ENCODE measurements at places on chromosomes 1 and 21. TPM values are rescaled to one million over a fixed set of nuclear protein-coding genes. Genes with fewer than 3 reads are reported as not detected.

GRCh38 chr1:27099135-27099586, 55.8 kb downstream of the SLC9A1 start:
- peak overlapping the region; percentile 7 for H3K27ac ChIP-seq
- peaks cover 21% of the 10 kb centered on the region for H3K4me1 ChIP-seq
- no peaks in the 10 kb centered on the region for H3K27me3 ChIP-seq

GRCh38 chr1:156203331-156203730, 9.4 kb downstream of the SLC25A44 start:
- H3K4me3 ChIP-seq: no peak overlapping the region
- H3K27ac ChIP-seq: no peak overlapping the region
- H3K27me3 ChIP-seq: no peaks in the 10 kb centered on the region
- H3K36me3 ChIP-seq: peaks cover 41% of the 10 kb centered on the region
- peaks cover 23% of the 10 kb centered on the region for H3K4me1 ChIP-seq

GRCh38 chr1:78651241-78651640, 1.6 kb downstream of the IFI44 start:
- DNase-seq: peak; percentile 35
- peaks cover 77% of the 10 kb centered on the region for H3K36me3 ChIP-seq
- no peaks in the 10 kb centered on the region for H3K27me3 ChIP-seq
- peak overlapping the region; percentile 94 for H3K4me3 ChIP-seq
- H3K4me1 ChIP-seq: peaks cover 60% of the 10 kb centered on the region

The CD52 gene
- 1,112 TPM for total RNA-seq
